HuH-7 (cell line): ENCODE measurements at places on chromosomes 5 and 9.

GRCh38 chr9:129031514-129031913, 3.4 kb upstream of the SH3GLB2 start:
- DNase-seq: no peak

DNA sequence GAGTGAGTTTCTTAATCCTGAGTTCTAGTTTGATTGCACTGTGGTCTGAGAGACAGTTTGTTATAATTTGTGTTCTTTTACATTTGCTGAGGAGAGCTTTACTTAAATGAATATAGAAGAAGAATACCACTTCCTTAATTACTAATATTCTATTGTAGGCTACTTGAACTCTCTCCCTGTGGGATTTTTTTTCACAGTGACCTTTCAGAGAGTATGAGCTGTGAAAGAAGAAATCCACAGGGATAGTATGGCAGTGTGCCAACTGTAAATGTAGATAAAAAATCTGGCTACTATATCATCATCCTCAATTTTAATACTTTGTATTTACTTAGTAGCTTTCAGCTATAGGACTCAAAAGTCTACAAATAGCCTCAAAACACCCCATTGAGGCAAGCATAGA, 67.3 kb downstream of the COMMD10 start:
- DNase-seq: no peak

DNA sequence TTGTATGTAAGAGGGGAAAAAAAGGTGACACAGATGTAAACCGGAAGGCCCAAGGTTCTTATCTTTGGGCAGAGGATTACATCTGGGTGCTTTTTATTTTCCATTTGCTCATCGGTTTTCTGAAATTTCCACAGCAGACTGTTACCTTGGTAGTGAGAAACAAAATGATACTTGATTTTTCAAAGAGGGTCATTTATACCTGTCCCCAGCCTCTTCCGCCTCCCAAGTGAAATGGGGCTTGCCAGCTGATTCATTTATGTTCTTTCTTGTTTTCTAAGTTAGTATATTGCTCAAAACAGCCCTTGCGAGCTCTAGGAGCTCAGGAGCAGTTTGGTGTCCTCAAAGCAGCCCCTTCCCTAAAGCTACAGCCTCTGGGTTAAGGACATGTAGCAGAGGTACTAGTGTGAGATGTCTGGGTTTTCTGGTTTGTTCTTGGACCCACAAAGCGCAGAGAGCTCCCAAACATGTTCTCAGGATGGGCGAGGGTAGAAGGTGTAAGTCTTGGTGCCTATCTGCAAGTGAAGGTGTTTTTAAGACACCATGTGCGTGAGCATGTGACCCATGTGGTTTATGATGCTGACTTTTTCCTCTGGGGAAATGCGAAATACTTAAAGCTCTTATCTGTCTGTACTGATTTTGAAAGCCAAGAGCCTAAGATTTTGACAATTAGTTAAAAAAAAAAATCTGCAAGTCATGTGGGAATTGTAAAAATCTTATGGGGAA, 38.3 kb downstream of the DAPK1 start:
- DNase-seq: no peak

GRCh38 chr5:178389026-178389729, 156.6 kb upstream of the PHYKPL start:
- DNase-seq: no peak

GRCh38 chr9:93276973-93277372, 93.0 kb downstream of the WNK2 start:
- no peak for DNase-seq

DNA sequence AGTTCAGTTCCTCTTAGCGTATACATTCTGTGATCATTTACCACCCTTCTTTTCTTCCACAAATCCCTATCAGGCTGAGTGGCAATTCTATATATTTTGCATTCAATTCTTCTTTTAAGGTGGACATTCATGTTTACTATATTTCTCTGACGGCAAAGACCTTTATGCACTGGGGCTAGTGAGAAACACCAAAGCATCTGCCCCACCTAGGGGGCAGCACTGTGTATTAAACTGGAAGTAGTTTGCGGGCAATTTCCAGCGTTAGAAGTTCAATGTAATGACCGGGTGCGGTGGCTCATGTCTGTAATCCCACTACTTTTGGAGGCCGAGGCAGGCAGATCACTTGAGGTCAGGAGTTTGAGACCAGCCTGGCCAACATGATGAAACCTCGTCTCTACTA, 27.9 kb upstream of the FBXL7 start:
- DNase-seq: no peak

DNA sequence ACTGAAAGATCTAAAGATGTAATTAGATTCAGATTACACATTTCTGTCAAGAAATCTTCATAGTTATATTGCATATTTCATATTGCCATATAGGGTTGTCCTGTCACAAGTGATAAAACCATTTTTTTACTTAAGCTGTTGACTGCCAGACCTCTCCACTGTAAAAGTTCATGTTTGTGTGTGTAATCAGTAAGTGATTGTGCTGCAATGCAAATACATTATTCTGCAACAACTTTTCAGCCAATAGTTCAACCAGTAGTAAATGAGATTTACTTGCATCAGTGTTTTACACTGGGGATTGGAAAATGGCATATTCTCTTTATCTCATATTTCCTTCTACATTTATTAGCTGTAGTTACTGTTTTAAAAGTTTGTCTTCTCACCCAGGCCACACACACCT, 603.9 kb upstream of the RORB start:
- DNase-seq: no peak
